ENCODE measurements at places on chromosomes 1 and 21.
A peak's percentile ranks its signal among the peaks of the same experiment; 100 is the strongest.

DNA sequence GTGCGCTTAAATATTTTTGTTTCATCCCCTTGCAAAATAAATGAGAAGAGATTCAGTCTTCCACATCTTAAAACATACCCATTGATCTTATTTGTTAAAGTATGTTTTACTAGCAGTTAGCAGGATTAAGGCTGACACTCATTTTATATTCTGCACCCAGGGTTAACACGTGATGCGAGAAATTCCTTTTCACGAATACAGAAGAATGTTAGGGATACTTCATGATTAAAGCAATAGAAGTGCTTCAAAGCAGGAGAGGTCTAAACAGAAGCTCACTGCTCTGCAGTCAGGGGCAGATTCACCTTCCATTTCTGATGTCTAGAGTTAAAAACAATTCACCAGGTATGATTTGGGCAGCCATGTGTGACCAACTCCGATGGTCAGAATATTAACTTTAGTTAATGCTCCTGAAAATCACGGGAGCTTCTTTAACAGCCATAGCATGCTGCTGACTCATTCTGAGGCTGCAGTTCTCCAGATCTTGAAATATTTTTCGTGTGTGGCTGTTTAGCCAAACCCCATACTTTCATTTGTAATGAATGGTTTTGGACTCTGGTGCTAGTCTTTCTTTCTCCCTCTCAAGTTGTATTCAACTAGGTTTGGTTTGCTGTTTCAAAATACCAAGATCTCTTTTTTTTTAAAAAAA, 19.7 kb downstream of the BCAR3 start:
- DNase-seq, result no peak

DNA sequence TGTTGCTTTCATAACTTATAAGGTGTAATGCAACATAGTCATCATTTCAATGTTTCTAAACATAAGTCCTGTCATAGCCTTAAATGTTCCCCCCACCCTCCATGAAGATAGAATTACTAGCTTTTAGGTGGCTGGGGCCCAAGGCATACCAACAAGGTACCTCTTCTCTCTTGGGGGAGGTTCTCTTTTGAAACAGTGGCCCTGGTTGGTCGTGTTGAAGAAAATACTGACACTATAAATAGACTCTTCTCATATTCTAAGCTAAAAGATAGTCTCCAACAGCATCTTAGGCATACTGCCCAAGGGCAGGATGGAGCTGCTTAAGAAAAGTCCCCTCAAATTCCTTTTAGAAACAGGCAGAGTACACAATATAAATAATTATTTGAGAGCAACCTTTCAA, 255.0 kb downstream of the FAF1 start:
- DNase-seq, result no peak

DNA sequence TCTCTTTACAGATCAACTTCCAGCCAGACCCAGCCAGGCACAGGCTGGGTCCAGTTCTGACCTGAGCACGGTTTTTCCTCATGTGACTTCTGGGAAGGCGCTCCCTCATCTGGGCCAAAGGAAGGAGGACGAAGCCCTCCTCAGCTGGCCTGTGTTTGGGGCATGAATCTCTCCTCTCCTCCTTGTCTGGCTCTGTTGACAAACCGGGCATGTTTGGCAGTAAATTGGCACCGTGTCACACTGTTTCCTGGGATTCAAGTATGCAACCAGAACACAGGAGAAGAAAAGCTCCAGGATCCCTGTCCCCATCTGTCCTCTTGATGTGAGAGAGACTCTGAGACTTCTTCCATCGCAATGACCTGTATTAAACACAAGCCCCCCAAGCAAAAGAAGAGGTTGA, 18.3 kb downstream of the NECAP2 start:
- no peak for DNase-seq

DNA sequence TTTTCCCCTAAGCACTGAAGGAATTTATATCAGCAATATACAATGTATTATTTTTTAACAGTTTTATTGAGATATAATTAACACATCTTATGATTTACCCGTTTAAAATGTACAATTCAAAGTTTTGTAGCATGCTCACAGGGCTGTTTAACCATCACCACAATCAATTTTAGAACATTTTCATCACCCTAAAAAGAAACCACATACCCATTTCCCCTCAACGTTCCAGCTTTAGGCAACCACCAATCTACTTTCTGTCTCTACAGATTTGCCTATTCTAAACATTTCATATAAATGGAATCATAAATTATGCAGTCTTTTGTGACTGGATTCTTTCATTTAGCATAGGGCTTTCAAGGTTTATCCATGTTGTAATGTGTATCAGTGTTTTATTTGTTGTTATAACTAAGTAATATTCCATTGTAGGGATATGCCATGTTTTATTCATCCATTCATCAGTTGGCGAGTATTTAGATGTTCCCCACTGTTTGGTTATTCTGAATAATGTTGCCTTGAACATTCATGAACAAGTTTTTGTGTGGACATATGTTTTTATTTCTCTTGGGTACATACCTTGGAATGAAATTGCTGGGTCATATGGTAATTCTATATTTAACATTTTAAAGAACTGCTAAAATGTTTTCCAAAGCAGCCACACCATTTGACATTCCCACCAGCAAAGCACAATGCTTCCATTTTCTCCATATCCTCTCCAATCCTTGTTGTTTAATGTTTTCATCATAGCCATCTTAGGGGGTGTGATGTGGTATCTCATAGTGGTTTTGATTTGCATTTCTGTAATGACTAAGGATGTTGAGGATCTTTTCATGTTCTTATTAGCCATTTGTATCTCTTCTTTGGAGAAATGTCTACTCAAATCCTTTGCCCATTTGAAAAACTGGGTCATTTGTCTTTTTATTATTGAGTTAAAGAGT, 188.5 kb downstream of the TM2D1 start:
- DNase-seq, result no peak

GRCh38 chr1:165645654-165646366, 14.8 kb downstream of the MGST3 start:
- no peak for DNase-seq

DNA sequence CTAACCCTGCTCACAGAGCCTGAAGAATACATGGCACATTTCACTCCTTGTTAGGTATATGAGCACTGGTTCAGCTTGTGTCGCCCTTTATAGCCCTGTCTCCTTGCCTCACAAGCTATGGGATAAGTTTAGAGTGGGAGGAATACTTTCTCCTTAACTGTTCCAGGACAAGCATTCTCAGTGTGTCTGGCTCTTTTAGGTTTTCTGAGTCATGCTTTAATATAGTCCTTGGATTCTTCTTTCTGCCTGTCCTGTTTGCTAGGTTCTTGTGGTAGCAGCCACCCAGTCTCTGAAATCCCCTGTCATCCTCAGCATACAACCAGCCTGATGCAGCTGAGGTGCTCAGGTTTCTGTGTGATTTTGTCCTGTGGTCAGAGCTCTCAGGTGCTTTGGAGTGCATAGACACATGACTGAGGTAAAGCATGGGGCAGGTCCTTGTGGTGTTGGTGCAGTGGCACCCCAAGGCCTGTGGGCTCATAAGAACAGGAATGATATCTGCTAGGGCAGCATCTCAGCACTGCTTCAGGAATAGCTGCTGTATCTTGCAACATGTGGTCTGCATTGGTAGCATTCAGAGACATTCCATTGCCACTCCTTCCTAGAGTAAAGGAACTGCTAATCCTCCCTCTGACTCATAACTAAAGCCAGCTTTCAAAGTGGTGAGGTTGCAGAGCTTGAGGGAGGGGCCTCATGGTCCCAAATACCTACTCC, 14.2 kb upstream of the CASQ2 start:
- DNase-seq, result peak; percentile 30

GRCh38 chr1:159218649-159219636, 14.3 kb downstream of the ACKR1 start:
- no peak for DNase-seq

DNA sequence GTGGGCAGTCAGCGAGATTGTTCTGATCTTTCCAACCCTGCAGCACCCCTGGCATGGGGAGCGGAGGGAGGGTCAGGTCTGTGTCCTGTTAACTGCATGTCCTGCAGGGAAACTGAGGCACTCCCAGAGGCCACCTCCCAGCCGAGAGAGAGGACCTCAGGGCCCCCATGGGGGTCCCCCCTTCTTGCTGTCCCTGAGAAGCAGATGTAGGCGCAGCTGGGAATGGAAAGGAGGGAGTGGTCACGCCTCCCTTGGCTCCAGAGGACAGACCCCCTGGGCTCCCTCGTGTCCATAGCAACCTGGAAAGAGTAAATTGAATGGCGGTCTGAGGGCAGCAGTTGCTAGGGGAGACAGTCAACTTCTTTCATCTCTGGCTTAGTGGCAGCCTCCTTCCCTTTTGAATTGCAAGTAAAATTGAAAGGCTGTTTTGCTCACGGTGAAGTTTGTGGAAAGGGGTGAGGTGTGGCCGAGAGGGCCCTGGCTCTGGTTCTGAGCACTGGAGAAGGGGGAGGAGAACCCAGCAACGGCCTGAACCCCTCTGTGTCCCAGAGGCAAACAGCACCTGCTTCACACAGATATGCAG, 4.9 kb downstream of the CROCC start:
- peak; percentile 90 for DNase-seq

DNA sequence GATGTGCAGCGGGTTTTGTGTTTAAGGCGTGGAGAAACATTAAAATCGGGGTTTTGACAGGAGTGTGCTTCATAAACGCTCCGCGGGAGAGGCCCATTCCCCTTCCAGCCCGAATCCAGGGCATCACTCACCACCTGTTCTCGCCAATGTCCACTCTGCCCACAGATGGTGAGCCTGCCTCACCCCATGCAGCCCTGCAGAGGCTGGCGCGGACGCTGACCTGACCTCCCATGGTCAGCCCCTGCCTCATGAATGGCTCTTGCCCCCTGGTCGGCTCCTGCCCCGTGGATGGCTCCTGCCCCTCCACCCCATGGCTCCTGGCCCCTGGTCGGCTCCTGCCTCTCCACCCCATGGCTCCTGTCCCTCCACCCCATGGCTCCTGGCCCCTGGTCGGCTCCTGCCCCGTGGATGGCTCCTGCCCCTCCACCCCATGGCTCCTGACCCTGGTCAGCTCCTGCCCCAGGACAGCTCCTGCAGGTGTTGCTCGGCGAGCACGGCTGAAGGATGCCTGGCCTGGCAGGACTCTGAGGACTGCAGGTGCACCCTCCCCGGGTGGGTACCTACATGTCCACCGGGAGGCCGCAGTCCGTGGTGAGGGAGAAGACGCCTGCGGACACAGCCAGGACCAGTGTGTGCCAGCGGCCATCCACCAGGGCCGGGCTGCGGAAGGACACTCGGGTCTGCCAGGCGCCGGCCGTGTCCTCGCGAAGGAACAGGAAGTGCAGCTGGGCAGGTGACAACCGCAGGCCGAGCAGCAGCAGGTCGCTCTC, 6.7 kb downstream of the KRTAP10-1 start:
- no peak for DNase-seq

DNA sequence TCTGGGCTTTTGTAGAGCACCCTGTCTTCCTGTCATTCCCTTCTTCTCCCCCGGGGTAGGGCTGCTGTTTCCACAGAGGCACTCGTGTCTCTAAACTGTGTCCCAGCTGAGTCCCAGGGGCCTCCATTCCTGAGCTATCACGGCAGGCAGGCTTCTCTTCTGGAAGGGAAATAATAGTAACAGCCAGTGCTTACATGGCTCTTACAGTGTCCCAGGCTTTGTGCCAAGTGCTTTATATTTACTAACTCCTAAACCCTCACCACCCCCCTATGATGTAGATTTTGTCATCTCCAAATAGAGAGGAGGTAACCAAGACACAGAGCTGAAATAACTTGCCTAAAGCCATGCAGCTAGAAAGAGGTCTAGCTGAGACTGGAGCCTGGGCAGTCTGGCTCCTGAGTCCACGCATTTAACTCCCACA, 1.4 kb upstream of the CELF3 start:
- no peak for DNase-seq

DNA sequence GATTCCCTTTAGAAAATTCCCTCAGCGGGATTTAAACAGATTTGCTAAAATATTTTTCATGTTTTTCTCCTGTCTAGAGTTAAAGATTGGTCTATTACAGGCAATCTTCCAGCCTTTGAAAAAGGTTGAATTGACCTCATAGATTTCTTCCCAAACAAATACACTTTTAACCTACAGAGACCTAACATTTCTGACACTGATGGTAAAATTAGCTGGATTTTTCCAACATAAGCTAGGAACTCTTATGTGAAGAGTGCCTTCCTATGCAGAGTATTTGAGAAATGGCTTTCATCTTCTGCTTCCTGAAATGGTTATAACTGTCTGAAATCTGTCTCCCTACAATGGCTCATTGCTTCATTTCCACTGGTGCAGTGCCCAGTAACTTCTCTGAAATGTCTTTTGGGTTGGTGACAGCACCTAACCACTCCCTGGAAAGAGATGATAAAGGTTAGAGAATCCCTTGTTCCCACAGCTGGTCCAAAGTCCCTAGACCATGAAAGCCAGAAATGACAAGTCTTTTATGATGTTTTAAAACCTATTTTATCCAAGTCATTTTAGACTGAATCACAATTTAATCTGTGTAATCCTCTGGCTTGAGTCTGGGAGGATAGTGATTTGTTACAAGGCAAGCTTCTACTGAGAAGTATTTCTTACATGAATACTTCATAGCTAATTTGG, 269.4 kb downstream of the BACH1 start:
- no peak for DNase-seq

DNA sequence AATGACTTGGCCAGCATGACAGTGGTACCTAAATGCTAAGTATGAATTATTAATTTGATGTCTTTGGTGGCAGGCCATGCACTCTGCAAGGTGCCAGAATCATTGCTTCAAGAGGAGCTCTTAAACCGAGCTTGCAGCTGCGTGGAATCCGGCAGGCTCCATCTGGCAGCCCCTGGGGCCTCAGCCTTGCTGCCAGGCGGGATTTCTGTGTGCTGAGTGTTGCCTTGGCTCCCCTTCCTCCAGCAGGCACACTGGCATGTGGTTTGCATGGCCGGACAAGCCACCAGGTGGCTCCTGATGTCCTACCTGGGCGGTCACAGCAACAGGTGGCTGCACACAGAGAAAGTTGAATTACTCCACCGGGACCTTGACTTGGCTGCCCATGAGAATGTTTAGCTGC, 155.4 kb downstream of the URB2 start:
- DNase-seq, result peak; percentile 39

GRCh38 chr1:36034692-36035091, 49.2 kb upstream of the TEKT2 start:
- no peak for DNase-seq

- no peak for DNase-seq
Measured at GRCh38 chr1:203296460-203297073, 8.8 kb upstream of the BTG2 start.

GRCh38 chr1:222441066-222441465, 106.8 kb downstream of the HHIPL2 start:
- no peak for DNase-seq

DNA sequence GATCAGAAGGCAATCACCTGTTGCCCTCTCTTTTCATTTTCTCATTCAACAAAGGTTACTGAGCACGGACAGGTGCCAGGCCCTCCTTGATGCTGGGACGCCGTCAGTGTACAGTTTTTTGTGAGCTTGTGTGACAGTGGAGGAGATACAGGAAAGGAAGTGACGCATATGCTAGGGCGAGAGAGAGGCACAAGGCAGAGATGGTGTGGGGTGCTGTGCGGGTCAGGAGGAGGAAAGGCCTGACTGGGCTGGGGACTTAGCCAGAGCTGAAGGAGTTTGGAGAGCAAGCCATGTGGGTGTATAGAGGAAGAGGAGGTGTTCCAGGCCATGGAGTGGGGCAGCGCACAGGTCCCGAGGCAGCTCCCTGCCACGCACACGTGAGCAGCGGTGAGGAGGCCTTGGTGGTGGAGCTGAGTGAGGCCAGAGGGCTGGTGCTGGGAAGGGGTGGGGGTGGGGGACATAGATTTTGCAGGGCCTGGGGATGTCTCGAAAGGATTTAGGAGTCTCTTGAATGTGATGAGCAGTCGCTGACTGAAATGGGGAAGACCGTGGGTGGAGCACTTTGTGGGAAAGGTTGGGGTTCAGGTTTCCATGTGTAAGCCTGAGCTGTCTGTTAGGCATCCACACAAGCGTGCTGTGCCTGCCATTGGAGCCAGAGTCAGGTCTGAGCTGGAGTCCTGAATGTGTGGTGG, 46.0 kb downstream of the TRAPPC10 start:
- no peak for DNase-seq
